ENCODE measurements at places on chromosomes 12 and 14. TPM values are rescaled to one million over a fixed set of nuclear protein-coding genes. Genes with fewer than 3 reads are reported as not detected.

Gene RTL1
- total RNA-seq, result not detected

Gene SERPINA6
- total RNA-seq, result not detected

Gene KLHL33
- total RNA-seq, result 2.0 TPM

Gene ANKRD52
- total RNA-seq, result 15.9 TPM

Gene NUAK1
- total RNA-seq, result 10.4 TPM

Gene CBLN3
- 1.8 TPM for total RNA-seq

Gene PAX9
- 0.81 TPM for total RNA-seq

Gene PZP
- total RNA-seq, result not detected

Gene EEF1AKMT3
- 12.1 TPM for total RNA-seq

Gene NRIP2
- total RNA-seq, result 2.1 TPM

Gene CLIP1
- total RNA-seq, result 118 TPM

Gene SERPINA9
- not detected for total RNA-seq

Gene ADAM21
- not detected for total RNA-seq

Gene ASPG
- 8.2 TPM for total RNA-seq

Gene KLRB1
- 0.27 TPM for total RNA-seq

Gene ASB2
- 0.67 TPM for total RNA-seq

Gene MMP19
- 4.2 TPM for total RNA-seq

Gene RFX4
- 0.45 TPM for total RNA-seq

Gene GSG1
- 1.2 TPM for total RNA-seq

Gene JPH4
- total RNA-seq, result 0.27 TPM

Gene ANO4
- total RNA-seq, result 0.78 TPM

Gene PLEKHH1
- 336 TPM for total RNA-seq

Gene TDRD9
- total RNA-seq, result 85.1 TPM

Gene NEDD1
- total RNA-seq, result 27.7 TPM

Gene TMEM30B
- total RNA-seq, result 91.0 TPM

Gene BCL2L14
- not detected for total RNA-seq

Gene WNT5B
- total RNA-seq, result 0.78 TPM

Gene SERPINA10
- total RNA-seq, result not detected

Gene TAS2R42
- not detected for total RNA-seq

Gene TNFAIP2
- 37.2 TPM for total RNA-seq

Gene TSPAN19
- 0.56 TPM for total RNA-seq

Gene ENDOU
- 1.1 TPM for total RNA-seq

Gene GLIPR1L1
- total RNA-seq, result not detected

Gene ATP2A2
- total RNA-seq, result 166 TPM

Gene CLEC2D
- total RNA-seq, result 11.3 TPM

Gene COL2A1
- not detected for total RNA-seq

Gene HPD
- 1.2 TPM for total RNA-seq

Gene P2RX2
- total RNA-seq, result 0.45 TPM

Gene LTBP2
- total RNA-seq, result 240 TPM

Gene TMEM132C
- 1.3 TPM for total RNA-seq

Gene SLC15A5
- total RNA-seq, result not detected

Gene CELA1
- total RNA-seq, result not detected

Gene ZNF891
- 4.6 TPM for total RNA-seq

Gene SNRPF
- 6.1 TPM for total RNA-seq

Gene KRT79
- total RNA-seq, result not detected

Gene CLECL1
- total RNA-seq, result not detected

Gene TAS2R10
- 1.6 TPM for total RNA-seq

Gene FAM90A1
- total RNA-seq, result 0.39 TPM

Gene UBC
- total RNA-seq, result 907 TPM

Gene MGP
- 1,014 TPM for total RNA-seq

Gene PNP
- 23.0 TPM for total RNA-seq

Data from thyroid gland (tissue), 4 donors.